ENCODE measurements at places on chromosomes 13 and 19.

DNA sequence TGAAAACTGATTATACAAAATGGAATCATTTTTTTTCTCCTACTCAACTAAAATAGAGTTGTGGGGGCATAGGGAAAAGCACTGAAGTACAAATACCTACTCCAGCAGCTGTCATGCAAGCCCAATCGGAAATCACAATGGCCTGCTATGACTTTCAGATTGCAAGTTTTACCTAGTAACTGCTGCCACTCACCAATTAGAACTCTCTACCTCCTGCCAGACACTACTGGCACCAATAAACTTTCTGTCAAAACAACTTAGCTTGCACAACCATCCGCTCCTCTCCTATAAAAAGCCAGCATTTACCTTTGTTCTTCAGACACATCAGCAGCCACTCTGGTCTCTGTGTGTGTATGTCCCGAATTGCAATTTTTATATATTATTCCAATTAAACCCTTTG, 9.3 kb upstream of the TRPC4 start:
- no peak for DNase-seq

GRCh38 chr19:10292789-10293636, 3.3 kb downstream of the ICAM5 start:
- DNase-seq, result no peak

- no peak for DNase-seq
Measured at GRCh38 chr13:113862191-113862930, 1.5 kb downstream of the GAS6 start.

- DNase-seq, result no peak
Measured at GRCh38 chr13:49877629-49878218, 58.4 kb downstream of the SPRYD7 start.

- DNase-seq, result no peak
Measured at GRCh38 chr13:67806796-67807195, 576.7 kb upstream of the PCDH9 start.

DNA sequence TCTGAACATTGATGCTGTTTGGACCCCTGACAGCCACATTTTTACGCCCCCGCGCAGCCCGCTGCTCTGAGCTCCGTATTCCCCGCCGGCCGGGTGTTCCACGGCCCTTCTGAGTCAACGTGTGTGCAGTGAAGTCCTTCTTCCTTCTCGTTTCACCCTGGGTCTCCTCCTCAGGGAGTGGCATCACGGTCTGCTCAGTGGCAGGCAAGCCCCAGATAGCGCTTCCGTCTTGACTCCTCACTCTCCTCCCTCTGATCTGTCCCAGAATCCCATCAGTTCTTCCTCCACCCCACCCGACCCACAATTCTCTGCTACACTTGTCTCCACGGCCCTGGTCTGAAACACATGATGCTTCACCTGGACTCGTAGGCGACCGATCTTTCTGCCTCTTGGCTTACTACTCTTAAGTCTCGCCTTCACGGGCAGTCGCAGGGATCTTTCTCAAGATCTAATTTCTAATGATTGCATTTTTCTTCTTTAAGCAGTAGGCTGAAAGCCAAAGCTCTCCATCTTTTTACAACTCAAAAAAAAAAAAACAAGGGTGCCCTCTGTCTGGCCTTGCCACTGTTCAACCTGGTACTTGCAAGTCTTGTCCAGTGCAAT, 33.9 kb downstream of the CCNE1 start:
- DNase-seq, result peak; percentile 7

DNA sequence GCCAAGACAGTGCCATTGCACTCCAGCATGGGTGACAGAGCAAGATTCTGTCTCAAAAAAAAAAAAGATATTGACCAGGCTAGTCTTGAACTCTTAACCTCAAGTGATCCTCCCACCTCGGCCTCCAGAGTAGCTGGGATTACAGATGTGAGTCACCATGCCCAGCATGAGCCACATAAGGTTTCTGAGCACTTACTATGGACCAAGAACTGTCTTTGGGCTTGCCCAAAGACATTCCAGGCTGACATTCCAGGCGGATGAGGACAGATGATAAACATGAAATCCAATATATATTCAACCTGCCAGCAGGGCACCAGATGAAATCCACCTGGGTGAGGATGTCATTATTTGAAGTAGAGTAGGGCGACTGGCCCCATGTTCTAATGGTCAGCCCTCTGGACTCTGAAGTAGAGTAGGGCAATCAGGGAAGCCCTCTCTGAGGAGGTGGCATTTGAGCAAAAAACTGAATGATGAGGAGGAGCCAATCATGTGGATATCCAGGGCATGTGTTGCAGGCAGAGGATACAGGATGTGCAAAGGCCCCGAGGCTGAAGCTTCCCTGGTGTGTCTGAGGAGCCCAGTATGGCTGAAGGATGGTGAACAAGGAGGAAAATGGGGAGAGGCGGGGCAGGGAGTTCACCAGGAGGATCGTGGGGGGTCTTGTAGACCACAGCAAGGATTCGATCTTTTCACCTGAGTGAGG, 4.0 kb downstream of the C19orf38 start:
- no peak for DNase-seq

- DNase-seq, result no peak
Measured at GRCh38 chr13:36086117-36086516, 45.1 kb downstream of the DCLK1 start.

GRCh38 chr19:5091684-5092480, 123.0 kb downstream of the KDM4B start:
- DNase-seq, result no peak

DNA sequence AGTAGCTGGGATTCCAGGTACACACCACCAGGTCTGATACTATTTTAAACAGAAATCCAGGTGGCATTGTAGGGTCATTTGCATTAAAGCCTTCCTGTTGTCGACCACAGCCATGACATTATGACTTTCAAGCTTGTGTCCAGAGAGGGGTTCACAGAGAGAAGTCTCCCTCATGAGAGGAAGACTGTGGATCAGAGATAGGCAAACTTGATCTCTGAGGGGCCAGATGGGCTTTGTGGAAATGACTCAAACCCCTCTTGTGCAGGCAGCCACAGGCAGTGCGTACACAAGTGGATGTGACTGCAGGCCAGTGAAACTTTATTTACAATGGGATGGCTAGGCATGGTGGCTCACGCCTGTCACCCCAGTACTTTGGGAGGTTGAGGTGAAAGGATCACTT, 27.8 kb upstream of the F2RL3 start:
- no peak for DNase-seq

DNA sequence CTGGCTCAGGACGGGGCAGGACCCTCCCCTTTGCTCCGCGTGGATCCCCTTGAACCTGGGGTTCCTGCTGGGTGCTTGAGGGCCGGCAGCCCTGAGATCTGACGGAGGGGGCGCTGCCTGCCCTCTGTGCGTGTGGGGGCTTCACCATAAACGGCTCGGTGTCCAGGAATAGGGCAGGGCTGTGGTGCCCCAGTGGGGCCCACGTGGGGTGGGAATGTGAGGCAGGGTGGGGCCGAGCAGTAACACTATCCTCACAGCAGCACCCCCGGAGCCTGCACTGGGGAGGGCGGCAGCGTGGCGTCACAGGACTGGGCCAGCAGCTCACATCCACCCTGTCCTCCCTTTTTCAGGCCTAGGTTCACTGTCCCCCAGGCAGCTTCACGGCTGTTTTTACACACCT, 38.0 kb downstream of the GAS6 start:
- no peak for DNase-seq

DNA sequence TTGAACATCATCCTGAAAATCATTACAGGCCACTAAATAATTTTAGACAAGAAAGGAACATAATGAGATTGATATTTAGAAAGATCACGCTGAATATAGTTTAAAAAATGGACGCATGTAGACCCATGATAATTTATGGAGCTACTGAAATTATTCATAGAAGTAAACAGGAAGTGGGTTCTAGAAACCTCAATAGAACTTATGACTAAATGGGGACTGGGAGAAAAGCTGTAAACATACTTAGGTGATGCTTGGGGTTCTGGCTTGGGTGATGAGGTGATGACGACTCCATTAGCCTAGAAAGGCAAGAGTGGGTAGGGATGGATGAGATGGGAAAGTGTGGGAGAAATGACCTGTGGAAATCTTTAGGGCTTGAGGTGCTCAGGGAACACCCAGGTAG, 484.0 kb downstream of the MYO16 start:
- no peak for DNase-seq

DNA sequence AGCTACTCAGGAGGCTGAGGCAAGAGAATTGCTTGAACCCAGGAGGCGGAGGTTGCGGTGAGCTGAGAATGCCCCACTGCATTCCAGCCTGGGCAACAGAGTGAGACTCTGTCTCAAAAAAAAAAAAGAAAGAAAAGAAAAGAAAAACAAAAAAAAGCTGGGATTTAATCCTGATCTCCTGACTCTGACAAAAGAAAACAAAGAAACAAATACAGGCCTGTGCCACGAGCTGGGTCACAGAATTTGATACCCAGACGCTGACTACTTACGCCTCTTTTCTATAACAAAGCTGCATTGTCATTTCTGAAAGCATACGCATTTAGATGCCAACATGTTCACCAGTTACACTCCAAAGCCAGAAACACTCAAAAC, 18.2 kb upstream of the GTF2F2 start:
- DNase-seq, result no peak

- peak; percentile 31 for DNase-seq
Measured at GRCh38 chr19:45474606-45475521, 7.1 kb downstream of the FOSB start.

DNA sequence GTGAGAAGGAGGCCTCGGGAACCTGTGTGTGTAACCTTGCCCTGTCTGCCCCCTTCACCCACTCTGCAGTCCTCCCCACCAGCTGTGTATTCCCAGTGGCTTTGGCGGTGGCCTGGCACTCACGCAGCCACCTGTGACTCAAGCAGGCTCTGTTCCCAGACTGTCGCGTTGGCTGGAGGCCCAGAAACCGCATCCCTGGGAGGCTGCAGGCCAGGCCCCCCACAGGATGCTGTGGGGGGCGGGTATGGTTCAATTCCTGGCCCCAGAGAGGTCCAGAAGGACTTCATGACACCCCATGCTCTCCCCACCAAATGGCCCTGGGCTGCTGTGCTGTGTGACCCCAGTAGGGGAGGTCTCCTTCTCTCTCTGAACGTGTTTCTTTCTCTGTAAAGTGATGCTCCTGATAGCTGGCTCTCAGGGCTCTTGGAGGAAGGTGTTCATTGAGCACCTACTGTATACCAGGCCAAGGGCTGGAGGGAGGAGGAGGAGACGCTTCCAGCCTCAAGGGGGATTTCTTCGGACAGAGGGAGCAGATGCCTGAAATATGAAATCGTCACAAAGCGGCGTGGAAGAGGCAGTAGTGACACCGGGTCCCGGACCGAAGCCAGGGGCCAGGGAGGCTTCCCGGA, 1.9 kb upstream of the LINGO3 start:
- DNase-seq, result no peak

DNA sequence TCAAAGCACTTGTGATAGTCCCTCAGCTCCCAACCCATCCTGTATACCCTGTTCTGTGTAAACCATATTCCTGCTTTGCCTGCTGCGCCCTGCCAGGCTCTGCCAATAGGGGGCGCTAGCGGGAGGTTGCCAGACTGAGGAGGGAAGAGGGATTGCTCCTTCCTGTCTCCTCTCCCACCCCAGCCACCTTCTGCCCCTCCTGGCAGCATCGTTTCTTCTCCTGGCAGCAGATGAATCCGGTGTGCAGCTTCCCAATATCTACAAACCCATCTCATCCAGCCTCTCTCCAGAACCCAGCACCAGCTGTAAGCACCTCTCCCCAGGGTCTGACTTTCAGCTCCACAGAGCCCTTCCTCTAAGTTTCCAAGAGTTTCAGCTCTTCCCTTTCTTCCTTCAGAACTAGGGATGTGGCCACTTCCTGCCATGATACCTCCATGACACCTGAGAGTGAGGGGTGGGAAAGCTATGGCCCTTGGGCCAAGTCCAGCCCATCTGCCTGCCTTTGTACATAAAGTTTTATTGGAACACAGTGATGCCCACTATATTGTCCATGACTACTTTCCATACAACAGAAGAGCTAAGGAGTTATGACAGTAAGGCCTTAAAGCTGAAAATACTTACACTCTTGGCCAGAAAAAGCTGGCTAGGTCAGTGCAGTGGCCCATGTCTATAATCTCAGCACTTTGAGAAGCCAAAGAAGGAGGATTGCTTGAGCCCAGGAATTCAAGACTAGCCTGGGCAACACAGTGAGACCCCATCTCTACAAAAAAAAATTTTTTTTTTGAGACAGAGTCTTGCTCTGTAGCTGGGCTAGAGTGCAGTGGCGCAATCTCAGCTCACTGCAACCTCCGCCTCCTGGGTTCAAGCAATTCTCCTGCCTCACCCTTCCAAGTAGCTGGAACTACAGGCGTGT, 34.5 kb upstream of the ATP1A3 start:
- DNase-seq, result no peak

- DNase-seq, result no peak
Measured at GRCh38 chr13:99062593-99062992, 84.7 kb upstream of the DOCK9 start.

DNA sequence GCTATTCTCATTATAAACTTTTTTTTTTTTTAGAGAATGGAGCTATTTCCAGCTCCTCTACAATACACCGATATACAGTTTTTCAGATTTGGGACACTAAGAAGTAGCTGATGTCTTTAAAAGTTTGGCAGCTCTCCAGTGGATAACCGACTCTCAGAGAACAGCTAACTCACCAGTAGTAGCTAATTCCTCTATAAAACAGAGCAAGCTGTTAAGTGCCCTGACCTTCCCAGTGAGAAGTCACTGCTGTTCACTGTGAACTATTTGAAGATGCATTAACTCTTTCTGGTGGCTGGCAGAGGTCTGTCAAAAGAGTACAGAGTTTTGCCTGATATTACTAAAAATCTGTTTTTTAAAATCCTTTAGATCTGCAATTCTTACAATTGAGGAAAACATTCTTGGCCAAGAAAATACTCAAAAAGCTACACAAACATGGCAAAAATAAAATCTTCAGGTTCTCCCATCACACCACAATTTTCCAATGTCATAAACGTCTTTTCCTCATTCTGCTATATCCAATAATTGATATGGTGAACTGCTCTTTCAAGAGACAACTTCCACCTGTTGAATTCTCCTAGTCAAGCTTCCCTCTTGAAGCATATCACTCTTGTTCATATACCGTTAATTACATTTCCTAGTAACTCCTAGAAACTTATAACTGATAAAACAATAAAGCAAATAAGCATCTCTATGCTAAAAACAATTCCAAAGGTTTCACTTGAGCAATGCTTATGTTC, 44.2 kb downstream of the TBC1D4 start:
- no peak for DNase-seq

GRCh38 chr19:17073869-17074633, 1.2 kb downstream of the HAUS8 start:
- DNase-seq, result no peak

DNA sequence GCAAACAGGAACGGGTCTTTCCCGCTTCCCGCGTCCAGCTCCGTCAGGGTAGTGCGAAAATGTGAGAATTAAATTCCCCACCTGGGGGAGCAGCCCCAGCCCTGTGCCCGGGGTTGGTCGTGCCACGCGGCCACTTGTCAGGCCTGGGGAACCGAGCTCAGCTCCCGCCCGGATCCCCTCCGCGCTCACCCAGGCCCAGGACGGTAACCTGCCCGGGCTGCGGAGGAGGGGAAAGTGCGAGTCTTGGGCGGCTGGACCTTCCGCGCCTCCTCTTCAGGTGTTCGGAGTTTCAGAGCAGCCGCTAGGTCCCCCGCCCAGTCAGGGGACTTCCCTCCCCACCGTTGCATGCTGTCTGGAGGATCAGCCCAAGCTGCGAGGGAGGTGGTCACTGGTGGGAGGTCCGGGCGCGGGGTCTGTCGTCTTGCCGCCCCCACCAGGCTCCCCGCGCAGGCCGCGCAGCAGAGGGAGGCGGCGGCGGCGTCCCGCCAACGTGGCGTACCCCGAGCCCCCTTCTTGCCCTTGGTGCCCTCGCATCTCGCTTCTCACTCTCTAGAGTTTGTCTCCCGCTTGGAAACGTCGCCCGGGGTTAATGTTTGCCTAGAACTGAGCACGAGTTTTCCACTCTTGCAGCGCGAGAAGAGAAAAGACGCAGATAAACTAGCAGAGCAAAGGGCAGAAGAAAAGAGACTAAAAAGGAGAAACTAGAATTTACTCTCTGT, 8.1 kb downstream of the URAD start:
- no peak for DNase-seq

All from stimulated activated CD8-positive, alpha-beta memory T cell treated with anti-CD3 and anti-CD28 coated beads, Interleukin-2, amount 100 ng/mL, for 1 hour (primary cell).